Hepatocyte (in vitro differentiated cells): ENCODE measurements at places on chromosomes 3 and 15. TPM values are rescaled to one million over a fixed set of nuclear protein-coding genes. Genes with fewer than 3 reads are reported as not detected.

The PLA2G4E gene
- 0.54 TPM in 1 of 2 replicates, not detected in the other for polyA plus RNA-seq

The GHSR gene
- not detected in 2 replicates for polyA plus RNA-seq

The HOMER2 gene
- polyA plus RNA-seq: 5.9 and 7.7 TPM in 2 replicates

The CHCHD4 gene
- polyA plus RNA-seq: 21.8 and 22.8 TPM in 2 replicates

The GREM1 gene
- 1.5 and 3.1 TPM in 2 replicates for polyA plus RNA-seq

The C3orf80 gene
- 0.46 and 0.55 TPM in 2 replicates for polyA plus RNA-seq

The MESP1 gene
- 1.0 and 2.7 TPM in 2 replicates for polyA plus RNA-seq

The RAD54L2 gene
- polyA plus RNA-seq: 8.9 and 10.8 TPM in 2 replicates

The MELTF gene
- 121 and 137 TPM in 2 replicates for polyA plus RNA-seq

DNA sequence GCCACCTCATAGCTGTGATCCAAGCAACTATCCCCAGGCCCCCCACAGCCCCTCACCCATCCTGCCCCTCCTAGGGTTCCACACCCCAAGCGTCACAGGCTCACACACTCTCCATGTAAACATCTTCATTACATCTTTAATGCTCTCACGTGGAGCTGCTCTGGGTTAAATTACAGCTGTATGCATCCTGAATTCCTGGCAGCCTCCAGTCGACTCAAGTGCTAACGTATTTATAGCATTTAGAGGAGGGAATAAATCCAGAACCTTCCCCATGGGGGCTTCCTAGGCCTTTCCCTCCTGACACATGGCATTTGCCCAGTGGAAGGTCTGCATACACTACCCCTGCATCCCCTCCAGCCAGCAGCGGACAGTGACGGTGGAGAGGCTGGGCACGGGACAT is 9.6 kb downstream of the C3orf18 start:
- DNase-seq: no peak
- H3K27me3 ChIP-seq: no peaks in the 10 kb centered on the region
- no peak overlapping the region for H3K4me3 ChIP-seq
- no peak overlapping the region for H3K27ac ChIP-seq

- no peak overlapping the region for H3K4me3 ChIP-seq
- no peaks in the 10 kb centered on the region for H3K27me3 ChIP-seq
- H3K27ac ChIP-seq: no peak overlapping the region
Observed at GRCh38 chr3:185687271-185687878, 101.3 kb downstream of the SENP2 start.

DNA sequence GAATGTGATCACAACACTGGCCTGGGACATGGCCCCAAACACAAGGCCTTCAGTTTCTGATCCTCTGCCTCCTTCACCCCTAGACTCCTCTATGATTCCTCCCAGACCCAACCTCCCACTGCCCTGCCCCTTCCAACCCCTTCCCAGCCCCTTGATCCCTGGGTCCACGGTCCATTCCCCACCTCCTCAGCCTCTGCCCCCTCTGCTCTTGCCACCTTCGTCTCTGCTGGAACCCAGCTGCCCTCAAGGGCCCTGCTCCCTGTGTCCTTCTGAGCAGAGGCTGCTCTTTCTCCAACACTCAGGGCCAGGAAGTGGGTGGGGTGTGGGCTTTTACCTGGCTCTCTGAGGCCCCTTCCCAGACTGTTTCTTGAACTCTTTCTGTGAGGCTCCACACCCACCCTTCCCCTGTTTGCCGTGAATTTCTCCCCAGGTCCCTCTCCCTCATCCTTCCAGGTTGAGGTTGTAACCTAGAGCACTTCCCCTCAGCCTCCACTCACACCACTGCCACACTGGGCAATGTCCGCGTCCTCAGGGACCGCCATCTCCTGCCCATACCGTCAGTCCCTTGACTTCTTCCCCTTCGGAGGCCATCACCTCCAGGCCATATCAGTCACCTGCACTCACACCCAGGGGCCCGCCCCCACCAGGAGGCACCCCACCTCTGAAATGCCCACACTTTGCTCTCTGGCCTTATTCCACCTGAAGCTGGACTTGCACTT is 18.7 kb upstream of the SLCO2A1 start:
- H3K4me1 ChIP-seq: no peaks in the 10 kb centered on the region
- no peak overlapping the region for H3K27ac ChIP-seq
- H3K36me3 ChIP-seq: no peaks in the 10 kb centered on the region
- H3K4me3 ChIP-seq: no peak overlapping the region

DNA sequence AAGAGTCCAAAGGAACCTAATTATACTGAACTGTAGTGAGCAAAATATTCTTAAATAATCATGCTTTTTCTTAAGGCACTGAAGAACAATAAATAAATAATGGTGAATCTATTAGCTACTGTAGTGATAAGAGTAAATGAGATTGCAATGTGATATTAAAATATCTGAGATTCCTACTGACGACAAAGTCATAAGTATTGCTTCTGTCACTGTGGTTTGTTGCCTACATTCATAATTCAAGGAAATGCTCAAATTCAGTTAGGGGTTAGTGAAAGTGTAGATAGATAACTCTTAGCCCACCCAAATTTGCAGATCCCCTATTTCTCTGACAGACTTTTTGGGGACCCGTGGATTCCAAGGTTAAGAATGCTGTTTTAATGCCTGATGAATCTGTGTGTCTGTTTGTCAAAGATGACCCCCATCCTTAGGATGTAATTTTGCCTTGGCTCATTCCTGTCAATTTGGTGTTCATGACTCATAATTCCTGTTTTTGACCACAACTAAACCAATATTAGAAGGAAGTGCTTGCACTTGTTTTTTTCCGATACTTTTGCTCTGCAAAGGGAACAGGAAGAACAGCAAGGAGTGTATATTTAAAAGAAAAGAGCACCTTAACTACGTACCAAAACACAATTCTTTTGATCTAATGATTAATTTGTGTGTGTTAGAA is 86.7 kb downstream of the MAGI1 start:
- DNase-seq: no peak
- no peak overlapping the region for H3K4me3 ChIP-seq
- H3K27me3 ChIP-seq: no peaks in the 10 kb centered on the region
- H3K4me1 ChIP-seq: peaks cover 63% of the 10 kb centered on the region
- peak overlapping the region; percentile 95 for H3K27ac ChIP-seq

- H3K4me1 ChIP-seq: no peaks in the 10 kb centered on the region
- no peaks in the 10 kb centered on the region for H3K36me3 ChIP-seq
- H3K27ac ChIP-seq: no peak overlapping the region
- H3K27me3 ChIP-seq: no peaks in the 10 kb centered on the region
Observed at GRCh38 chr3:118970819-118971218, 63.8 kb downstream of the IGSF11 start.

DNA sequence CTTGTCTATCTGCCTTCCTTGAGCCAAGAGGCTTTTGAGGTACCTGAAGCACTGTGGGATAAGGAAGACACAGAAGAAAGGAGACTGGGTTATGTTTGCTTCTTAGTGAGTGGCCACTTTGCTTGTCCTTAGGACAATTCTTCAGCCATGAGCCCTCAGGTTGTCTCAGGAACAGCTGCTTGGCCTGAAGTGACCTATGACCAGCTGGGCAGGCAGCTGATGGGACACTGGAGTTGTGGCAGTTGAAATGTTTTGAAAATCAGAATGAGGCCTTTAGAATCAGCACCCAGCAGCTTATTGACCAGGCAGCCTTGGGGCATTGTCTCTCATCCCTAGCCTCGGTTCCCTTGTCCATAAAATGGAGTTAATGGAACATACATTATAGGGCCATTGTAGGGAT is 37.0 kb downstream of the RBP2 start:
- H3K27me3 ChIP-seq: no peaks in the 10 kb centered on the region
- H3K36me3 ChIP-seq: no peaks in the 10 kb centered on the region
- H3K4me1 ChIP-seq: peaks cover 16% of the 10 kb centered on the region
- H3K4me3 ChIP-seq: no peak overlapping the region
- no peak for DNase-seq
- no peak overlapping the region for H3K27ac ChIP-seq

DNA sequence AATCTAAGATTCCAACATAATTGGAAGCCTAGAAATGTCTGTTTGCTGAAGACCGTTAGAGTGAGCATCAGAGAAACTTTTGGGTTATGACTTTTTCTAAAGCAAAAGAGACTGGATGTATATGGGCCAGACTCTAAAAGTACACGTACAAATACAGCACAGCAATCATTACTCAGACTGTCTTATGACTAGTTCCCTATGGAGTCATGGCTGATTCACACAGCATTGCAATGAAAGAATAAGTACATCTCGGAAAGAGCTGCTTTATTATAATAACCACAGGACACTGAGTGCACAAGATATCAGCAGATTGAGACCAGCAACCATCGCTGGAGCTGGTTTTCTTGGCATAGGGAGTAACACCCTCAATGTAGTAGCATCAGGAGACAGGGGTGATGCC is 618.6 kb downstream of the NLGN1 start:
- no peak overlapping the region for H3K27ac ChIP-seq
- H3K27me3 ChIP-seq: no peaks in the 10 kb centered on the region
- no peaks in the 10 kb centered on the region for H3K4me1 ChIP-seq
- no peak overlapping the region for H3K4me3 ChIP-seq

DNA sequence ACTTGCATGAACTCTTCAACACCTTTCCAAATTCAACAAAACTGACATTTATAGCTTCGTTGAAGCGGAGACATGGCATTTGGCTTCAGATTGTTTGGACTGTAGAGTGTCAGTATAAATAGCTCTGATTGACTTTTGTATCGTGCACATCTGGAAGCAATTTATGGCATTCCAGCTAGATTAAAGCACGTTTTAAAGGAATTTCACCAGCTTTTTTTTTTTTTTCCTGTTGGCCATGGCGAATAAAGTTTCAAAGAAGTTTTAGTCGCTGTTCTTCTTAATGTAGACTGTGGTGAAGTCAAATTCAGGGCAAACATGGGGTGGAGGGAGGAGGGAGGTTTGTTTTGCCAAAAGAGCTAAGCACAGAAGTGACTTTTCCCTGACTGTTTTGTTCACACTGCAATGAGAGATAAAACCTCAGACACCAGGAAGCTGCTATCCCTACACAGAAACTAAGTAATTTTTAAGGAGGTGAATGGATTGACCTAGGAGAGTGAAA is 391.0 kb upstream of the RARB start:
- H3K36me3 ChIP-seq: no peaks in the 10 kb centered on the region
- H3K4me3 ChIP-seq: no peak overlapping the region
- peak overlapping the region; percentile 66 for H3K27ac ChIP-seq
- H3K27me3 ChIP-seq: no peaks in the 10 kb centered on the region

DNA sequence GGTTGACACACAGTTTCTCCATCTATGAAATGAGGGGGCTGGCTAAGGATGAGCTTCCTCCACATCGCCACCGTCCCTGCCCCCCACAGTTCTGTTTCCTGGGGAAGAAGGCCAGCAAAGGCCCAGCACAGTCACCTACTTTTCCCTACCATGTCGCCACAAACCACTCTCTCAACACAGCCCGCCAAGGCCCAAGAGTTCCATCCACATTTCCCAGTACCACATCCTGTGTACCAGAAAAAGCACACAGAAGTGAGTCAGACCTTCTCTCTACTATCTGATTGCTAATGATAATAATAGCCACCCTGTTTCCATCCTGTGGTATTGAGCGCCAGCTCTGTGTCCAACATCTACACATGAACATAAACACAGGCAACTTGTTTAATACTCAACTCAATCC is 30.3 kb upstream of the C15orf39 start:
- no peaks in the 10 kb centered on the region for H3K27me3 ChIP-seq
- H3K4me1 ChIP-seq: peaks cover 10% of the 10 kb centered on the region
- H3K36me3 ChIP-seq: no peaks in the 10 kb centered on the region
- no peak overlapping the region for H3K4me3 ChIP-seq

GRCh38 chr3:32009957-32010356 is 28.4 kb downstream of the ZNF860 start:
- H3K4me3 ChIP-seq: no peak overlapping the region
- H3K27me3 ChIP-seq: no peaks in the 10 kb centered on the region
- H3K4me1 ChIP-seq: no peaks in the 10 kb centered on the region
- no peak for DNase-seq
- no peaks in the 10 kb centered on the region for H3K36me3 ChIP-seq

- H3K36me3 ChIP-seq: no peaks in the 10 kb centered on the region
- no peak for DNase-seq
- H3K27ac ChIP-seq: no peak overlapping the region
- no peaks in the 10 kb centered on the region for H3K27me3 ChIP-seq
Observed at GRCh38 chr3:176571926-176572325, 625.4 kb downstream of the TBL1XR1 start.

DNA sequence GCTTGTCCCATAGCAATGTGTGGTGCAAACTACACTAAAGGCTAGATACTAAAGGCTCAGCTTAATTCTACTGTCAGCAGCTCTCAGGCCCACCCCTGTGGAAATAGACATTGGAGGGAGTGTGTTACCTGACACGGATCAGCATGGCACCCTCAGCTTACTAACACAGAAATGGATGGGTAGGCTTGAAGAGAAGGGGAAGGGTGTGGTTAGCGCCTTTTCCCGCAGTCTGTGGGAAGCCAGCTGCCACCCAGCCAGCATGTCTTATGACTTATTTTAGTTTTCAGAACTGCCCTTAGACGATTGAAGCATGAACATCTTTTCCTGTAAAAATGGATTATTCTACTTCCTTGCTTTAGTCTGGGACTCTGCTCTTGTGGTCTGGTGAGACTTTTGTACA is 25.8 kb upstream of the ADPGK start:
- H3K27me3 ChIP-seq: no peaks in the 10 kb centered on the region
- no peaks in the 10 kb centered on the region for H3K36me3 ChIP-seq
- H3K4me3 ChIP-seq: no peak overlapping the region
- no peak overlapping the region for H3K27ac ChIP-seq

GRCh38 chr3:107453504-107453903 is 69.3 kb upstream of the BBX start:
- no peaks in the 10 kb centered on the region for H3K36me3 ChIP-seq
- H3K27ac ChIP-seq: no peak overlapping the region
- DNase-seq: no peak
- no peaks in the 10 kb centered on the region for H3K27me3 ChIP-seq
- no peaks in the 10 kb centered on the region for H3K4me1 ChIP-seq
- no peak overlapping the region for H3K4me3 ChIP-seq

DNA sequence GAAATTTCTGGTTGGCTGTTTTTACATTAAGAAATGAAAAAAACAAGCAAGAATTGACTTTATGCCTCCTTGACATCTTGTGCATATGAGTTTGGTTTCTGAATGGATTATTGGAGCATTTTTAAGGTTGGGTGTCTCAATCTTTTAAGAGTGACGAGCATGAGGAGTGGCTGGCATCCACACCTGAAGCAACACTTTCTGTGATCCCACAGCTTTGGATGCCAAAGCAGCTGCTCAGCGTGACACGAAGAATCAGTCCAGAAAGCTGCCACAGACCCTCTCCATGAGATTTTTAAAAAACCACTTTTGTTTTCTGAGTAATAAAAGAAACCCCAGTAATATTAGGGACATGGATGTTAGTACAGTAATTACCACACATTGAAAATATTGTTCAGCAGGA is 154.5 kb downstream of the KLF13 start:
- H3K4me3 ChIP-seq: no peak overlapping the region
- no peaks in the 10 kb centered on the region for H3K36me3 ChIP-seq

GRCh38 chr3:54891540-54891897 is 36.3 kb downstream of the LRTM1 start:
- H3K4me3 ChIP-seq: no peak overlapping the region
- peak; percentile 94 for DNase-seq
- peaks cover 19% of the 10 kb centered on the region for H3K4me1 ChIP-seq

DNA sequence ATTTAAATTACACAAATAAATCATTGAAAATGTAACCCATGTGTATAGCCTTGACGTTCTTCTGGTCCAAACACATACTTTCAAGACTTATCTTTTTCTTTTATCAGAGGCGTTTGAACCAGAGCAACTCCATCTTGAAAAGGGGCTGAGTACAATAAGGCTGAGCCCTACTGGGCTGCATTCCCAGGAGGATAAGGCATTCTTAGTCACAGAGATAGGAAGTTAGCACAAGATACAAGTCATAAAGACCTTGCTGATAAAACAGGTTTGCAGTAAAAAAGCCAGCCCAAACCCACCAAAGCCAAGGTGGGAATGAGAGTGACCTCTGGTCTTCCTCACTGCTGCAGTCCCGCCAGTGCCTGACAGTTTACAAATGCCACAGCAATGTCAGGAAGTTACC is 101.0 kb upstream of the IGSF10 start:
- no peak for DNase-seq
- no peaks in the 10 kb centered on the region for H3K27me3 ChIP-seq
- no peak overlapping the region for H3K4me3 ChIP-seq
- H3K36me3 ChIP-seq: no peaks in the 10 kb centered on the region
